ENCODE measurements at places on chromosomes 2 and 18.

DNA sequence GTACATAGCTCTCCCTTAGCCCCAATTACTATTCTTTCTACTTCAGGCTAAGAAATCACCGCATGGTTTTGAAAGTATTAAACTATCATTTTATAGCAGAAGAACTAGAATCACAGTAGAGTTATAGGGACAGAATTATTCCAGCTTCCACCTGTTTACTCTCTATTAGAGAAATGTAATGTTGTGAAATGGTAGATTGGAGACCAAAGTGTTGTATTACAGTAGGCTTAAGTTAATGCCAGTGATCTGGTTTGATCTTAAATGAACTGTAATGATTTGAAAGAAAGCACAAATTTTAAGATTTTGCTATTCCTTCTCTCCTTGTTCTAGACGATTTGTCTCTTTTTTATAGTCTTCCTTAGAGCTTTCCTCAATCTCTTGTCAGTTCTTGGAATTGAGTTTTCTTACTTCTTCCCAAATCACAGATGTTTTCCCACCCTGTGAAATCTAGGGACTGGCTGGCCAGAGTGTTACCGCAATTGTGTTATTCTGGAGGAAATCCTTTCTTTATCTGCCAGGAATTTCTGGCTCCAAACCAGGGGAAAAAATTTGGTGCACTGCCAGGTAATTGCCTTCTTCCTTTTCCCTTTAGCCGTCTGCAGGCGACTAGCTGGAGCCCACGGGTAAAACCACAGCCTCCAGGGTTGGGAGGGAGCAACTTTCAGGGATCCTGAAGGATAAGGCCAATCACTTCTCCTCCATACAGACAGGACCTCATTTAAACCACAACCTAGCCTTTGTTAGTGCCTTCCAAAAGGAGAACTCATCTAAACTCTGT is 51.7 kb downstream of the NOP58 start:
- no peaks in the 10 kb centered on the region for H3K36me3 ChIP-seq
- H3K4me1 ChIP-seq = no peaks in the 10 kb centered on the region
- no peak for DNase-seq
- no peak overlapping the region for H3K4me3 ChIP-seq
- no peak overlapping the region for H3K27ac ChIP-seq

GRCh38 chr2:25521126-25521525 is 152.3 kb downstream of the DTNB start:
- H3K4me3 ChIP-seq = no peak overlapping the region
- H3K36me3 ChIP-seq = no peaks in the 10 kb centered on the region
- no peak overlapping the region for H3K27ac ChIP-seq
- no peak for DNase-seq

GRCh38 chr2:24850944-24851343 is 57.7 kb downstream of the CENPO start:
- H3K27me3 ChIP-seq = no peaks in the 10 kb centered on the region
- no peaks in the 10 kb centered on the region for H3K4me1 ChIP-seq
- DNase-seq = no peak
- H3K27ac ChIP-seq = no peak overlapping the region
- H3K36me3 ChIP-seq = no peaks in the 10 kb centered on the region

GRCh38 chr2:102703748-102704147 is 58.1 kb upstream of the TMEM182 start:
- no peaks in the 10 kb centered on the region for H3K36me3 ChIP-seq
- no peak for DNase-seq
- H3K4me1 ChIP-seq = 0 out of 2 replicates have a peak, but pooled peaks cover 2% of the 10 kb centered on the region
- no peaks in the 10 kb centered on the region for H3K27me3 ChIP-seq

GRCh38 chr2:109636317-109636716 is 22.2 kb downstream of the SOWAHC start:
- H3K27me3 ChIP-seq = no peaks in the 10 kb centered on the region
- no peaks in the 10 kb centered on the region for H3K4me1 ChIP-seq
- no peaks in the 10 kb centered on the region for H3K36me3 ChIP-seq

DNA sequence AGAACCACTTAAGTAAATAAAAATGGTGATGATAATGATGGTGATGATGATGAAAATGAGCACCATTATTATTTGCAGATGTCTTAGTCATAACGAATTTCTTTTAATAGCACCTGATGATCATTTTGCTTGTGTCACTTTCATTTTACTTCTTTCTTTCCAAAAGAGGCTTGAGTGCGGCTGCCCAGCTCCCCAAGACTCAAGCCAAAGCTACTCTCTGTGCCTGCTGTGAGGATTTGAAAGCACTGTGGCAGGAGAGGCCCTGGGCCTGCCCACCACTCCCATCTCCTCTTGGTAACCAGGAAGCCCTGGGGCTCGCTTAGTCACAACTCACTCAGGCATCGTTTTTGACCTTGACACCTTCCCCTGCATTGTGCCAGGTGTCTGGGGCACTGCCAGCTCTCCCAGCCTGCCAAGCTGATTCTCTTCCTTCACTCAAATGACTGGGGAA is 41.2 kb downstream of the RPL37A start:
- no peaks in the 10 kb centered on the region for H3K36me3 ChIP-seq
- no peak overlapping the region for H3K4me3 ChIP-seq
- H3K4me1 ChIP-seq = no peaks in the 10 kb centered on the region
- H3K27ac ChIP-seq = no peak overlapping the region
- H3K27me3 ChIP-seq = no peaks in the 10 kb centered on the region

GRCh38 chr18:34947711-34948125 is 93.5 kb upstream of the MAPRE2 start:
- H3K27ac ChIP-seq = no peak overlapping the region
- H3K4me3 ChIP-seq = no peak overlapping the region
- no peaks in the 10 kb centered on the region for H3K27me3 ChIP-seq
- no peaks in the 10 kb centered on the region for H3K4me1 ChIP-seq

- peak; percentile 27 for DNase-seq
- no peaks in the 10 kb centered on the region for H3K27me3 ChIP-seq
- H3K4me1 ChIP-seq = no peaks in the 10 kb centered on the region
- H3K36me3 ChIP-seq = no peaks in the 10 kb centered on the region
These were observed 80.8 kb downstream of the APOB start for GRCh38 chr2:20962939-20963557.

GRCh38 chr2:48860380-48860779 is 104.9 kb upstream of the LHCGR start:
- no peak for DNase-seq
- H3K27ac ChIP-seq = no peak overlapping the region
- no peak overlapping the region for H3K4me3 ChIP-seq

DNA sequence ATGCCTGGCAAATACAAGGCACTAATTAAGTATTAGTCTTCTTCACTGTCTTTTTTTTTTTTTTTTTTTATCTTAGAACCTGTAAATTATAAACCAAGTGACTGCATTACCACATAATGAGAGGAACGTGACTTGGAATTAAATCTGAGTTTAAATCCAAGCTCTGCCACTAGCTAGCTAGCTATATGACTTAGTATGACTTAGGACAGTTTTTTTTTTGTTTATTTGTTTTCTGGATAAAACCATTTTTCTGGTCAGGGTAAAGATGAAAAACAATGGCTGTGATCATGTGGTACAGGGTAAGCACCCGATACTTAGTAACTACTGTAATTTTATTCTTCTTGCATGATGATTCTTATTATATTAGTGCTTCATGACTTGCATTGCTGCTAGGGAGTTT is 191.8 kb upstream of the LRRTM1 start:
- H3K4me3 ChIP-seq = no peak overlapping the region
- H3K27me3 ChIP-seq = no peaks in the 10 kb centered on the region
- no peak for DNase-seq
- H3K4me1 ChIP-seq = no peaks in the 10 kb centered on the region

DNA sequence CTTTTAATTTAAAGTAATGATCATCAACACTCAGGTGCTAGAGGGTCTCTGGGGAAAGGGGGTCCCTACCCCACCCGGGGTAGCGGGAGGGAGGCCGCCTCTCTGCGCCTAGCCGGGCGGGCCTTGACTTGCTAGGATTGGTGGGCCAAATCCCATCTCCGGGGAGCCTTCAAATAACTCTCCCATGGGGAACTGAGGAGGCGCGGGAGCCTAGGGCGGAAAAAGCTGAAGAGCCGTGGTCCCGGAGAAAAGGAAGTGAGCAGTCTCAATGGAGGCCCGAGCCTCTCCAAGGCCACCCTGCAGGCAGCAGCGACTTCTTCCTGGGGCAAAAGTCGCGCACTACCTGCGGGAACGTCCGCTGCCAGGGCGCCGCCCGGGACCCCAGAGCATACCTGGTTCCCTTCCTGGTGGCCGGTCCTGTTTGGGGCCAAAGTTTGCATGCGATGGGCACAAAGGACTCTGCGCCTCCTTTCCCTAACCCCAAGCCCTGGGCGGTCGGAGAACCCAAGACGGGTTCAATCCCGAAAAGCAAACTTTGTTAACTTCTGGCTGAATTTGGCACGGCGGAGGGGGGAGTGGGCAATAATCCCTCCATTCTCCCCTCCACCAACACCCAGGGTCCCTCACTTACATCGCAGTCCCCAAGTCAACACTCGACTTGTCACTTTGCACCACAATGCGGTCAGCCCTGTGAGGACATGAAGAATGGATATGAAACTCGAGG is 13.6 kb downstream of the EN1 start:
- H3K36me3 ChIP-seq = no peaks in the 10 kb centered on the region
- H3K4me3 ChIP-seq = peak overlapping the region; percentile 32
- no peak for DNase-seq
- peaks cover 24% of the 10 kb centered on the region for H3K4me1 ChIP-seq

GRCh38 chr2:182128821-182129707 is 143.4 kb downstream of the PPP1R1C start:
- no peak for DNase-seq
- no peak overlapping the region for H3K27ac ChIP-seq
- H3K36me3 ChIP-seq = no peaks in the 10 kb centered on the region
- no peaks in the 10 kb centered on the region for H3K4me1 ChIP-seq

GRCh38 chr2:160062292-160063005 is at the start of gene PLA2R1:
PLA2R1 (minus strand) TSS chr2:160062615; CDS start chr2:160062403, 212 bp downstream.
- peaks cover 6% of the 10 kb centered on the region for H3K4me1 ChIP-seq
- peaks cover 5% of the 10 kb centered on the region for H3K36me3 ChIP-seq
- H3K27me3 ChIP-seq = peaks cover 18% of the 10 kb centered on the region
- H3K4me3 ChIP-seq = peak within 1 kb of the TSS; percentile 78

DNA sequence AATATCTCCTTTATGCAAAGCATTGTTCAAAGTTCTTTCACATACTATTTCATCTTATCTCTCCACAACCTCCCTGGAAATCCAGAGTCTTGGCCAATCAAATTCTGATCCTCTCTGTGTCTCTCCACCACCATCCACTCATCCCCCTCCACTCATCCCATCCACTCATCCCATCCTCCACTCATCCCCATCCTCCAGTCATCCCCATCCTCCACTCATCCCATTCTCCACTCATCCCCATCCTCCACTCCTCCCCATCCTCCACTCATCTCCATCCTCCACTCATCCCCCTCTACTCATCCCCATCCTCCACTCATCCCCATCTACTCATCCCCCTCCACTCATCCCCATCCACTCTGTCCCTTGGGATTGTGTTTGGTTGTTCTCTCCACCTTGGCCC is 101.1 kb downstream of the BCL2 start:
- H3K27me3 ChIP-seq = no peaks in the 10 kb centered on the region
- DNase-seq = no peak
- H3K36me3 ChIP-seq = no peaks in the 10 kb centered on the region
- no peaks in the 10 kb centered on the region for H3K4me1 ChIP-seq
- H3K27ac ChIP-seq = no peak overlapping the region

DNA sequence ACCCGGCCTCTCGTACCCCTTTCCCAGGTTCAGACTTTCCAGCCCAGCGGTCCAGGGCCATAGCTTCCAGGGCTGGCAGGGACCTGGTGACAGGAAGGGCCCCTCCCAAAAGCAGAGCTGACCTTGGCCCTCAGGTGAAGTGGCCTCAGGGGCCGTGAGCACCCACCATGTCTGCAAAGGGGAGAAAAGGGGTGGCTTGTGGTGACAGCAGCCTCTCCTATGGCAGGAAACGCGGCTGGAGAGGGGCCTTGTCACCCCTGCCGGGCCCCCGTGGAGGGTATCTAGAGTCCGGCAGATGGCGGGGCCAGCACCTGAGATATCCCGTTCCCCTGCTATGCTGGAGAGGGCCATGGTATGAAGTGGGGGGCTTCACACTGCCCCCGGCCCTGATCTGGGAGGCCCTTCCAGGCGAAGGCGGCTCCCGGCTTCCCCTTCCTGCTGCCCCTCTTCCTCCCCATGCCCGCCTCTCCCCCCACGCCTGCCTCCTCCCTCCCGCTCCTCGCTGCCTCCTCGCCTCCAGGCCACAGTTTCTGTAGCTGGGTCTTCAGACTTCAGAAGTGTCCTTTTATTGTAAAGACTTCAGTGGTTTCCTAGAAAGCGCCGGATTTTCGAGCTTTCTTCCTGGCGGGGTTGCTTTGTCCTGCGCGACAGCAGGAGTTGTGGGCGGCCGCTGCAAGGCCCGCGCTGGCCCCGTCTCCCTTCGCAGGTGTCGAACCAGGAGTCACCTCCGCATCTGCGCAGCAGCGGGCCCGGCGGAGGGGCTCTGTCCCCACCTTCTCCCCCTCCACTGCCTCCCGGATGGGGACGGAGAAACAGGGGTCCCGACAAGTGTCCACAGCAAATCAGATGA is 240.5 kb upstream of the MYT1L start:
- H3K27me3 ChIP-seq = no peaks in the 10 kb centered on the region
- H3K27ac ChIP-seq = no peak overlapping the region
- DNase-seq = peak; percentile 43
- H3K4me3 ChIP-seq = no peak overlapping the region
- no peaks in the 10 kb centered on the region for H3K36me3 ChIP-seq

- no peak overlapping the region for H3K4me3 ChIP-seq
- H3K36me3 ChIP-seq = no peaks in the 10 kb centered on the region
- no peak for DNase-seq
- no peaks in the 10 kb centered on the region for H3K27me3 ChIP-seq
- no peak overlapping the region for H3K27ac ChIP-seq
These were observed 15.0 kb upstream of the CTAGE1 start for GRCh38 chr18:22432657-22433137.

- no peaks in the 10 kb centered on the region for H3K36me3 ChIP-seq
- no peaks in the 10 kb centered on the region for H3K4me1 ChIP-seq
- no peaks in the 10 kb centered on the region for H3K27me3 ChIP-seq
- DNase-seq = no peak
- H3K27ac ChIP-seq = no peak overlapping the region
These were observed 8.8 kb upstream of the SLC35F5 start for GRCh38 chr2:113765276-113765675.

- DNase-seq = no peak
- no peak overlapping the region for H3K4me3 ChIP-seq
- no peaks in the 10 kb centered on the region for H3K4me1 ChIP-seq
- H3K27ac ChIP-seq = no peak overlapping the region
- no peaks in the 10 kb centered on the region for H3K27me3 ChIP-seq
- H3K36me3 ChIP-seq = peaks cover 22% of the 10 kb centered on the region
These were observed 51.8 kb downstream of the PPP4R1 start for GRCh38 chr18:9562584-9562983.

- H3K4me3 ChIP-seq = peak overlapping the region; percentile 83
- H3K27me3 ChIP-seq = no peaks in the 10 kb centered on the region
- H3K36me3 ChIP-seq = no peaks in the 10 kb centered on the region
- H3K27ac ChIP-seq = no peak overlapping the region
- peaks cover 16% of the 10 kb centered on the region for H3K4me1 ChIP-seq
These were observed 19.7 kb upstream of the STPG4 start for GRCh38 chr2:47174733-47175361.

DNA sequence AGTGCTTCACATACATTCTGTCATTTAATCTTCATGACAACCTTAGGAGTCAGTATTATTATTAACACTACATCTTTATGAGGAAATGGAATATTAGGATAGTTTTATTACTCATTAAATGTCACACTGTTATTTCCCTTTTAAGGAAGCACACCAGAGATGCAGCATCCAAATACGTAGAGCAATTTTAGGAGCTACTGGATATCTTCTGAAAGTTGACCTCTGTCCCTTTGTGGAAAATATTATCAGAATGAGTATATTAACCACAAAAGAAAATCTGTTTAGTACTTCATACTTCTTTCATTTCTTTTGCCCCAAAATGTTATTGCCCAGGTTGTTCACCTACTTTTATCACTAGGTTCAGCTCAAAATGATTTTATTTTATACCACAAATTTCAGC is 72.9 kb upstream of the APCDD1 start:
- no peak for DNase-seq
- no peaks in the 10 kb centered on the region for H3K36me3 ChIP-seq
- peaks cover 3% of the 10 kb centered on the region for H3K4me1 ChIP-seq
- no peak overlapping the region for H3K4me3 ChIP-seq
